ENCODE measurements at places on chromosomes 2 and 18.

GRCh38 chr18:61755555-61755954, 137.3 kb downstream of the RNF152 start:
- no peak overlapping the region for H3K27ac ChIP-seq
- H3K27me3 ChIP-seq, result no peaks in the 10 kb centered on the region
- no peak for DNase-seq
- peaks cover 21% of the 10 kb centered on the region for H3K4me1 ChIP-seq

GRCh38 chr2:227079726-227080125, 84.3 kb downstream of the COL4A4 start:
- H3K27ac ChIP-seq, result no peak overlapping the region
- H3K27me3 ChIP-seq, result no peaks in the 10 kb centered on the region
- no peak overlapping the region for H3K4me3 ChIP-seq
- peaks cover 14% of the 10 kb centered on the region for H3K36me3 ChIP-seq
- no peak for DNase-seq

DNA sequence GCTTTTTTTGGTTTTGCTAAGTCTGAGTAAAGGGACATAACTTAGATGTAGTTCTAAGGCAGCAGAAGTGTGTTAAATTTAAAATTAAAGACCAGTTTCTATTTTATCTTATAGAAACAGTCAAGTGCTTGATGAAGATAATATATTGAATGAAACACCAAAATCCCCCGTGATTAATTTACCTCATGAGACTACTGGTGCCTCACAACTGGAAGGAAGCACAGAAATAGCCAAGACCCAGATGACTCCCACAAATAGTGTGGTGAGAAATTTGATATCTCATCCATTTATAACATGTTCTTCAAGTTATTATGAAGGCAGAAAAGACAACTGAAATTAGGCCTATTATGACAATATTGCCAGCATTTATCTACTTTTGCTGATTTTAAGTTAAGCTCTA, 45.6 kb downstream of the APLF start:
- no peak overlapping the region for H3K27ac ChIP-seq
- no peak overlapping the region for H3K4me3 ChIP-seq
- no peaks in the 10 kb centered on the region for H3K4me1 ChIP-seq
- no peak for DNase-seq
- H3K36me3 ChIP-seq, result no peaks in the 10 kb centered on the region

DNA sequence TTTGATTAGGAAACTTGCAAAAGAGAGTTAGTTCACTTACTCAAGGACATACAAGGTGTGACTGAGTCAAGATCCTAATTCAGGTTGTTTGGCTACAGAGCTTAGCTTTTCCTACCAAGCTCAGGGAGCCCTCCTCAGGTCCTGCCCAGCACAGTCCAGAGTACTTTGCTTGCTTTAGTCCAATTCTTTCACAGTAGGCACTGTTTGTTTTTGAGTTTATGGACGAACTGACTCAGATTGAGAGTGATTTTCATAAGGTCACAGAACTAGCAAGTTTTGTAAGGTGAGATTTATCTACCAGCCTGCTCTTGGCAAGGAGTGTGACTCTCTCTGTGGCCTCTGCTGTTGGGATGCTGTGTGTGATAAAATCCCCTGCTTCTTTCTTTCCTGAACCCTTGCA, 310.5 kb downstream of the PTPRM start:
- no peaks in the 10 kb centered on the region for H3K4me1 ChIP-seq
- H3K36me3 ChIP-seq, result no peaks in the 10 kb centered on the region
- no peak for DNase-seq
- H3K4me3 ChIP-seq, result no peak overlapping the region
- no peaks in the 10 kb centered on the region for H3K27me3 ChIP-seq

GRCh38 chr18:73199151-73199550, 331.4 kb upstream of the NETO1 start:
- DNase-seq, result no peak
- no peaks in the 10 kb centered on the region for H3K36me3 ChIP-seq
- H3K27me3 ChIP-seq, result no peaks in the 10 kb centered on the region
- no peak overlapping the region for H3K27ac ChIP-seq
- H3K4me3 ChIP-seq, result no peak overlapping the region

DNA sequence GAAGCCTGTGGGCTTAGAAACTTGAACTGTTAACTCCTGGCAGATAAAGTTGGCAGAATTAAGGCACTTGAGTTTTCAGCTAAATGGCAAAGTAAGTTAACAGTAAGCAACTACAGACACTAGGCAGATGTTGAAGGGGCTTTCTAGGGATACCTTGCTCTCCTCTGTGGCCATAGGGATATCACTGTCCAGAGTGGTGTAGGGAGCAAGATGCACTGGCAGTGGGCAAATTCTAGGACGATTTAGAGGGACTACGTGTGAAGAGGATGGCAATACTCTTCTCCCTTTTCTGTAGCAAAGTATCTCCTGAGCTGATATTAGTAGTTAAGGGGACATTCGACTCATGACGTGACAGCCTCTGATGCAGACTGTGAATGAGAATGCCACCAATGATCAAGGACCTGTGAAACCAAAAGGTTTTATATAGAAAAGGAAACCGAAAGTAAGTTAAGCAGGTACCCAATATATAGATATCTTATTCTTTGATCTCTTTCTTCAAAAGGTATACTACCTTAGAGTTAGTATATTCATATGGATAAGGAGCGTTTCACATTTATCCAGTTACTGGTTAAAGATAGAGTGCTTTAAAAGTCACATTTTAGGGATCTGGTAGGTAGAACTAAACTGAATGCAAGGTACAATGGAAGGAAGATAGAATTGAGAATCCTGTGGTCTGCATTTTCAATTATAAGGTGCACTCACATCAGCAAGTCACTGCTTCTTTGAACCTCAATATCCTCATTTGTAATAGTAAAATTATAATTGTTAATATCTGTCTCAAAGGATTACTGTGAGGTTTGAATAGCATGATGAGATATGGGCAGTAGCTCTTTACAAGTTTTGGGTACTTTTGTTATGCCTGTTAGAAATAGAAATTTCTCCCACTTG, 106.4 kb downstream of the KCNH7 start:
- H3K4me1 ChIP-seq, result no peaks in the 10 kb centered on the region
- no peak overlapping the region for H3K27ac ChIP-seq
- DNase-seq, result no peak
- H3K27me3 ChIP-seq, result no peaks in the 10 kb centered on the region
- H3K4me3 ChIP-seq, result no peak overlapping the region

DNA sequence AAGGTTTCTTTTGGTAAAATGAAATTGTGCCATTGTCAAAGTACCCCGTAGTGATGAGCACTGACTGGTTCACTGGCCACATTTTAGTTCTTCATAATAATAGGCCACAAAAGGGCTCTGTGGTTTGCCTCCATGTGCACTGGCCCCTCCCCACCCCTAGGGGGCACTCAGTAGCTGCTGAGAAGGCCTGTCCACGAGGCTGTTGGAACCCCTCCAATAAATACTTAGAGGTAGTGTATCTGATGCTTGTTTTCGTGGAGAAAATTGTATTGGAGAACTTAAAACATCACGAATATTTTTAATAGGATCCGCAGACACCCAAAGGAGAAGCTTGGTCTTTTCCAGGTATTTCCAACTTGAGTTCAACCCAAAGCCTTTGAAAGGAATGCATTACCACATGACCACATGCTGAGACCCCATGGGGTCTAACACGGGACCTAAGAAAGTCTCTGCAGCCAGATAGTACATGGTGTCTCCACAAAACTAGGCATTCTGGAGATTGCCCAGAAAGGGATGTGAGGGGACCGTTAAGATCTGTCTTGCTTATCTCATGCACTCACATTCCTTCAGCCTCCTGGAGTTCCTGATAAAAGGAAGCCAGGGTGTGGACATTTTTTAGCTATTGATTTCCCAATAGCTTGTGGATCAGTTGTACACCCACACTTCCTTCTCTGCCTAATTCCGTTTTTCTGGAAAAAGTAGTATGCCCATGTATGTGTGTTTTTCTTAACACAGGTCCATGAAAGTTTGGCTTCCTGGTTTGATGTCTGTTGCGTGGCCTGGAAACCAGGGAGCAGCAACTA, 28.5 kb upstream of the NOSTRIN start:
- H3K27ac ChIP-seq, result no peak overlapping the region
- peaks cover 8% of the 10 kb centered on the region for H3K36me3 ChIP-seq
- H3K4me3 ChIP-seq, result no peak overlapping the region
- no peaks in the 10 kb centered on the region for H3K27me3 ChIP-seq
- peaks cover 10% of the 10 kb centered on the region for H3K4me1 ChIP-seq
- DNase-seq, result peak; percentile 68

- no peak for DNase-seq
- H3K4me1 ChIP-seq, result peaks cover 26% of the 10 kb centered on the region
- H3K27me3 ChIP-seq, result no peaks in the 10 kb centered on the region
- peak overlapping the region; percentile 67 for H3K27ac ChIP-seq
- no peak overlapping the region for H3K4me3 ChIP-seq
These were observed 72.8 kb downstream of the MEIS1 start for GRCh38 chr2:66507673-66508201.

GRCh38 chr2:235636546-235636945, 142.7 kb downstream of the AGAP1 start:
- DNase-seq, result no peak
- no peaks in the 10 kb centered on the region for H3K4me1 ChIP-seq
- H3K4me3 ChIP-seq, result no peak overlapping the region
- no peak overlapping the region for H3K27ac ChIP-seq
- H3K36me3 ChIP-seq, result no peaks in the 10 kb centered on the region

DNA sequence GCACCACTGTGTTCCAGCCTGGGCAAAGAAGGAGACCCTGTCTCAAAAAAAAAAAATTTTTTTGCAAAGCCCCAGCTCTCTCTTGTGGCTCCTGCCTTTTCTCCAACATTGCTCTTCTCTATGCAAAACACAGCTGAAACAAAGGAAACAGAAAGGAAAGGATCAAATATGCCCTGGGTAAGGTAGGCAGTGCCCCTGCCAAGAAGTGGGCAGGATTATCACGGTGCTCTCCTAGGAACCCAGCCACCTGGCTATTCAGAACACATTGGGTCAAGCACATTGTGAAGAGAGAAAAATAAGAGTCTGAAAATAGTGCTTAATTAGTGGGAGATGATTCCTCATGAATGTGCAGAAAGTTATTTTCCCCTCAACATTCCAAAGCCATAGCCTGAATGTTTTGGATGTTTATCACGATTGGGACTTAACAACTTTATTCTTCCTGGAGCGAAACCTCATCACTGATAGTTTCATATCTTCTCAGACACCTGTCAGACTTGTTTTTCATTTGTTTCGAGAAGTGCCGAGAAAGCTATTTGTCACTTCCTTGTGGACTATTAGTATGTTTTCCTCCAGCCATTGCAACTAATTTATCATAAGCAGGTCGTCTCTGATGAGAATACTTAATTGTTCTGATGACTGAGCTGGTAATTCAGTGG, 42.7 kb upstream of the RPL31 start:
- no peak overlapping the region for H3K27ac ChIP-seq
- peaks cover 26% of the 10 kb centered on the region for H3K4me1 ChIP-seq
- no peak for DNase-seq
- peaks cover 11% of the 10 kb centered on the region for H3K36me3 ChIP-seq
